ENCODE measurements at places on chromosomes 2 and 18.

- DNase-seq = no peak
Measured at GRCh38 chr2:60446413-60447267, 106.8 kb downstream of the BCL11A start.

DNA sequence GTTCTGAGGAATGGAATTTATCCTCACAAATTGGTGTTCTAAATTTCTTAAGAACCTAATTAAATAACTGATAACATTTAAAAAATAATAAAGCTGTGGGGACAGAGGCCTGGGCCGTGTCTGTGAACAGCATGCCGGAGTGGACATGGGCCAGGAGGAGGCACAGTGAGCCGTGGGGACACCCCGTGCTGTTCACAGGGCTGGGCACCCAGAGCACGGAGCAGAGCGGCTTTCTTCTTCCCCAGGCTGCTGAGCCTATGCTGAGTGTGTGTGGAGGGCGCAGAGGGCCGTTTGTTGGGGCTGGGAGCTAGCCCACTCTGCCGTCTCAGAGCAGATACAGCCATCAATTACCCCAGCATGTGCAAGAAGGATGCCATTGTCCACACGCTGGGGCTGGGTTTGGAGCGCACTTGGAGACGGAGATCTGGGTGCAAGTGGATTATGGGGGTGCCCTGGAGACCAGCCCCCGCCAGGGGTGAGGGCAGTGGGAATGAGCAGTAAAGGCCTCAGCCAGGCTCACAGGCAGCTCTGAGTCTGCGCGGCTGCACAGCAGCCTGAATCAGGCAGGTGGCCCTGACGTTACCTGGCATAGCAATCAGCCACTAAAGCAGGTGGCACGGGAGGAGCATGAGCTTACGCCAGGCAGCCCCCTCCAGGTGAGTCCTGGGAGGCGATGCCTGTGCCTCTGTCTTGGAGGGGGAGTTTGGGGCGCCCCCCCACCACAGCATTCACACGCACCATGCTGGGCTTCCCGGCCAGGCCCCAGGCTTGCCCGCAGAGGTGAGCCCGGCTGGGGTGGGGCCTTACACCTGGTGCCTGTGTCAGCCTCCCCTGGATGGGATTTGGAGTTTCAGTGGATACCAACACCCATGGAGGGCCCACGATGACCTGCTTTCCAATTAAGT is 52.1 kb upstream of the SLC66A3 start:
- no peak for DNase-seq

GRCh38 chr18:62335494-62335893 is 10.4 kb downstream of the TNFRSF11A start:
- no peak for DNase-seq

- peak; percentile 26 for DNase-seq
Measured at GRCh38 chr18:9209279-9209678, 72.7 kb downstream of the ANKRD12 start.

GRCh38 chr2:109347626-109348025 is 218.6 kb downstream of the SH3RF3 start:
- DNase-seq = no peak

GRCh38 chr18:70464343-70465114 is 175.7 kb downstream of the SOCS6 start:
- peak; percentile 65 for DNase-seq

- no peak for DNase-seq
Measured at GRCh38 chr2:236083934-236084333, 84.3 kb downstream of the GBX2 start.

GRCh38 chr2:178895872-178896271 is 88.6 kb upstream of the TTN start:
- peak; percentile 3 for DNase-seq

DNA sequence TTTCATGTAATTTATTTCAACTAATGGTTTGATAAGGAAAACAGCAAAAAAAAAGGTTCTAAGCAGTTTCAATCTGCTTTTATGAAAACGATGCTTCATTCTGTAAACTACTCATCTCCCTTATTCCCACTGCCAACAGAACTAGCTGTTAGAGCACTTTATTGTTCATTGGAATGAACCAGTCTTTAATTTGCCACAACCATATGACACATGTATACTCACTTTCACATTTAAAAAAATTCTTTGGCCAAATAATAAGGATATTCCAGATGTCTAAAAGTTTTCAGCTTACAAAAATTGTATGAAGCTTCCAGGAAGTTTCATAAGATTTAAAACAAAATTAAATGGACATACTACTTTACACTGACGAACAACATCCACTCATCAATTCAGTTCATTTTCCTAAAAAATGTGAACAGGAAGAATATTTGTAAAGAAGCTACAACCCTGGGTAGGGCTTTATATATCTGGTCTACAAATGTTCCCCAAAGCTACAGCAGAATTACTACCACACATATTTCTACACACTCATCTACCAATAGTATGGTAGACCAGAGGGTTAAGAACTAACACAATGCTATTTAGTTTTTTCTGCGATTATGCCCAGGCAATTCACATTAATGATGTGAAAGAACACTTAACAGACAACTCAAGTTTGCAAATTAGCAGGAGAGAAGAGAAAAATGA is 37.7 kb downstream of the ZNF521 start:
- DNase-seq = no peak

GRCh38 chr2:44774826-44775492 is 166.5 kb upstream of the SIX3 start:
- no peak for DNase-seq

GRCh38 chr2:32189011-32189410 is 23.3 kb downstream of the SLC30A6 start:
- no peak for DNase-seq

DNA sequence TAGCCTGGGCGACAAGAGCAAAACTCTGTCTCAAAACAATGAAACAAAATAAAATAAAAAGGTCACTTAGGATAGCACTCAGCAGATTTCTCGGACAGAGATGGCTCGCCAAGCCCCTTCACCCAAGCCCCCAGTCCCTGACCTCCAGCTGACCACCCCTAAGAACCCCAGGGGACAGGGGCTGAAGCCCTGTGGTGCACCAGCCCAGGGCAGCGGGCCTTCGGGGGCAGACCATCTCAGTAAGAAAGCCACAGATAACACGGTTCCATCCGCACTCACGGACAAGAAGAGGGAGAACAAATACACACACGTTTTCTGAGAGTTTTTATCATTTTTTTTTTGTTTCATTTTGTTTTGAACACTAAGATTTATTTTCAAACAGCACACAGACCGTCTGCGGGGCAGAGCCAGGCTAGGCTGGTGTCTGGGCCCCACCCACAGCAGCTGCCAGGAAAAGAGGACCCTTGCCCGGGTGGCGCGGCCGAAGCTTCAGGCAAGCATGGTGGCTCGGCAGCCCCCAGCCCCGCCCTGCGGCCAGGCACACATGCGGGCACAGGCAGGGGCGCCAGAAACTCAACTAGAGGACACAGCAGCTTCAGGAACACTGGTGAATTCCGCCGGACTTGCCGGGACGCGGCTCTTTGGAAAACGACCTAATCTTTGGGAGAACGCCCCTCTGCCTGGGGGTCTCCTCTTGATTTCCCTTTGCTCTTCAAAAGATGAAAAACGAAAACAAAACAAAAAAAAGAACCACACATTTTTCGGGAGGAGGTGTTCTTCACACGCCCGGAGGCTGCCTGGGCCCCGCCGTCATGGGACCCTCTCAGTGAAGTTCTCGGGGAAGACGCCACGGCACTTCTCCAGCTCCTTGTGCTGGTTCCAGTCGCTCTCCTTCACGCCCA is 59.0 kb downstream of the BIN1 start:
- no peak for DNase-seq

DNA sequence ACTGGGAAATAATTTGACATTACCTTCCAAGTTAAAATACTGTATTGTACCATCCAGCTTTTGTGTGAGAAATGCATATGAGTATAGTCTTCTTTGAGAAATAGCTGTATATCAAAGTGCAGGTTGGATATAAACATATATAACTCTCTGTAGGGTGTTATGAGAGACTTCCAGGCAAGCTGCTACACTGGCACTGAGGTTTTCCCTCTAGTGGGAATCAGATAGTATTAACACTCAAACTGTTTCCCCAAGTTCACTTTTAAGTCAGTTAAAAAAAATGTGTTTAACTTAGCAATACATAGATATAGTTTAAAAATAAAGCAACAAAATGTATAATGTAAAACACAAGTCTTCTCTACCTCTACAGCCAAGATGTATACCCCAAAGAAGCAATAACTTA is 368.4 kb upstream of the SLC8A1 start:
- DNase-seq = no peak

- no peak for DNase-seq
Measured at GRCh38 chr2:176686328-176686727, 417.1 kb downstream of the MTX2 start.

Data from fibroblast of skin of right biceps (primary cell).